Left lung (tissue), 14 donors: ENCODE measurements at places on chromosomes 1 and 21.

DNA sequence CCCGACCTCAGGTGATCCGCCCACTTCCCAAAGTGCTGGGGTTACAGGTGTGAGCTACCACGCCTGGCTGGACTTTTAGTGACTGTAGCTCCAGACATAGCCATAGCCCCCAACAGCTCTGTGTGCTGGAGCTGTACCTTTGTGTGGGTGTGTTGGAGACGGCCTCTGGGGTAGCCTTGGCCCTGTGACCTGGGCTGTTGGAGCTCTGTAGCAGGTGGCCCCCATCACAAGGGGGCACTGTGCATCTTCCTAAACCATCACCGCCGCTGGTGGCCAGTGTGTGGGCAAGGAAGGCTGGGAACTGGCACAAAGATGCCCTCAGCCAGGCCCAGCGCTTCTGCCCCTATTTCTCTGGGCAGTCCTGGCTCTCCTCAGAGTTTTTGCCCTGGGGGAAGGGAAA is 38.4 kb upstream of the FOXO6 start:
- H3K27me3 ChIP-seq = no peaks in the 10 kb centered on the region
- no peaks in the 10 kb centered on the region for H3K36me3 ChIP-seq
- H3K4me1 ChIP-seq = no peaks in the 10 kb centered on the region
- H3K4me3 ChIP-seq = no peak overlapping the region
- H3K27ac ChIP-seq = no peak overlapping the region
- DNase-seq = no peak

DNA sequence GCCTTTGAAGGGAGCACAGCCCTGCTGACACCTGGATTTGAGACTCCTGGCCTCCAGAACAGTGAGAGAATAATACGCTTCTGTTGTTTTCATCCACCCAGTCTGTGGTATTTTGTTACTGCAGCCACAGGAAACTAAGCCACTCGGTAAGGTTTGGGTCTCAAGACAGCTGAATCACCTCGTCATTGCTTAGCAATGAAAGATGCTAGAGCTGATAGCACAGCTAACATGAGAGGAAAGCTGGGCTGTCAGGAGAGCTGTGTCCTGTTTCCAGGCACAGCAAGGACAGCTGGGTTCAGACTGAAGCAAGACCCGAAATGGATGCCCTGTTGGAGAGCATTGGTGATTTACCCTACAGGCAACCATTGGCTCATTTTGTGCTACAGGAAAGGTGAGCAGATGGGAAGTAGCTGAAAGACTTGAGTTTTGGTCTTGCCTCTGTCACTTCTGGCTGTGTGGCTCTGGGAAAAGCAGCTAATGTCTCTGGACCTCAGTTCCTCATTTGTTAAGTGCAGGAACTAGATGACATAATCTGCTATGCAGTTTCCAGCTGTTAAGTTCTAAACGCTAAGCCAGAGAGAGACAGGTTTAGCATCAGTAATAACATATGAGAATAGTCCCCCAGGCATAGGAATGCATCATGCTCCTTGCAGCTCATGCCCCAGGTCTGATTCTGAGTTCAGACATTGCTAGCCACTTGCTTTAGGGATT is 58.0 kb downstream of the CLIC6 start:
- no peak overlapping the region for H3K27ac ChIP-seq

- H3K27ac ChIP-seq = peak overlapping the region; percentile 91
- H3K36me3 ChIP-seq = peaks cover 46% of the 10 kb centered on the region
- peak overlapping the region; percentile 99 for H3K4me3 ChIP-seq
- no peak for DNase-seq
- H3K27me3 ChIP-seq = no peaks in the 10 kb centered on the region
Measured at GRCh38 chr1:1406101-1406820, 832 bp downstream of the MRPL20 start.

DNA sequence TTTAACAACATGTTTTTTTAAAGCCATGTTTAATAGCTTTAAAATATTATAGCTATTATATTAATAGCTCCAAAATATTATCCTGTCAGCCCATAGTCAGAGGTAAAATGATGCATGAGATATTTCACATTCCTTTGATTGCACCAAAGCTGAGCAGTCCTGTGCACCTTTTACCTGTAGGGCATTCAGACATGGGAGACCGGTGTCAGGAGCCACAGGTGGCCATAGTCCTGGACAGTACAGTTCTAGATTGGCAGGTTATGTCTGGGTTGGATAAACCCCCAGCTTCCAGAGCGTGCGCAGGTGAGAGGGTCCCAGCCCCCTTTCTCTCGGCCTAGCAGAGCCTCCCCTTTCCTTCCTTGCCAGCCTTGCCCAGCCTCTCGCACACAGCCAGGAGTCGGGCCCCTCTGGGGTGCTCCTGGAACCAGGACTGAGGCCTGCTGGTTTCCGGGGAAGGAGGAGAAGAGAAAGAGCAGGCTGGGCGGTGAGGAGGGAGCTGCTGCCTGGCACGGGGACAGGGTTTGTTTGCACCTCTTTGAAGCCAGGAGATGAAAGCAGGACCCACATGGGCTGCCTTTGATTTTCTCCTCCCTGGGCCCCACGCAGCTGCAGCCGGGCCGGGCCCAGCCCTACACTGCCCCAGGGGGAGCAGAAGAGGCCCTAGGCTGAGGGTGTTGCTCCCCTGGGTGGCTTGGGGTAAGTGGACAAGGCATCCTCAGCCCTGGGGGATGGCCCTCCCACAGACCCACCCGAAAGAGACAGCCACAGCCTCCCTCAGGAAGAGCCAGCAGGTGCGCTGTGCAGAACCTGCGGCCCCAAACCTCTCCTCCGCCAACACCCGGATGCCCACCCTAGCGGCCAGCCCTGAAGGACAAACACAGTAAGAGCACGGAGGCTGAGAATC is 75.2 kb upstream of the TARDBP start:
- DNase-seq = no peak
- no peaks in the 10 kb centered on the region for H3K27me3 ChIP-seq
- peaks cover 14% of the 10 kb centered on the region for H3K4me1 ChIP-seq
- no peak overlapping the region for H3K4me3 ChIP-seq

DNA sequence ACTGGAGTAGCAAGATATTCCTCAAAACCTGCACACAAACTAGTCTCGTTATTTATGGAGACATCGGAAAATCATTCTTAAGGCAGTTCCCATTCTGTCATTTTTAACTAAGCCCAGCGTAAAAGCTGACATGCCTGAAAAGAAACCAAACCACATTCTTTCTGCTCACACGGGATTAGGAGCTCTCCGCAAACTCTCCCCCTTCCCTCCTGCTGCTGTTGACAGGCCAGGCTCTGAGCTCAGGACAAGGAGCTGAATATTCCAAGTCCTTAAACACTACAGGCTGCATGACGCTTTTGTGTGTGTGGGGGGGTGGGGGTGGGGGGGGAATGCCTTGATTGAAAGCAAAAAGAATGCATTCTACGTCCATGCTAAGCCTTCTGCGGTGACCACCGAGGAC is 5.2 kb downstream of the OLIG1 start:
- peaks cover 44% of the 10 kb centered on the region for H3K27me3 ChIP-seq
- no peak overlapping the region for H3K4me3 ChIP-seq
- no peaks in the 10 kb centered on the region for H3K36me3 ChIP-seq
- H3K4me1 ChIP-seq = peaks cover 22% of the 10 kb centered on the region
- DNase-seq = no peak

DNA sequence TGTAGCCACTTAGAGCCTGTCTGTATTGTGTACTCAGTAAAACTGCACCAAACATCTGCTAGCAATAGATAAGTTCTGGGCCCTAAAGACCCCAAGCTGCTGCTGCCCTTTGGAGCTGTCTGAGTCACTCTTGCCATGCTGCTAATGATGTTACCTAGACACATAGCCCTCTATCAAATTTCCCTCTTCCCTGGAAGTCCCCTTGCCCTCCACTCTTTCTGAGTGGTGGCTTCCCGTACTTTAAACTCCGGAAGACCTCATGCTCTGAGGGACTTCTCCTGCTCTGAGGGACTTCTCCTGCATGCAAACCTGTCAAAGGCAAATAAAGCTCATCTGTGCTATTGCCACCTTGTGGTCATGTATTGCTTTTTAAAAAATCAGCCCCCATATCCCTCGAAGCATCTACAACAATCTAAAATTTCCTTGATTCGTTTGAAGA is 34.0 kb downstream of the FH start:
- H3K36me3 ChIP-seq = no peaks in the 10 kb centered on the region
- DNase-seq = no peak
- no peak overlapping the region for H3K27ac ChIP-seq
- no peak overlapping the region for H3K4me3 ChIP-seq

DNA sequence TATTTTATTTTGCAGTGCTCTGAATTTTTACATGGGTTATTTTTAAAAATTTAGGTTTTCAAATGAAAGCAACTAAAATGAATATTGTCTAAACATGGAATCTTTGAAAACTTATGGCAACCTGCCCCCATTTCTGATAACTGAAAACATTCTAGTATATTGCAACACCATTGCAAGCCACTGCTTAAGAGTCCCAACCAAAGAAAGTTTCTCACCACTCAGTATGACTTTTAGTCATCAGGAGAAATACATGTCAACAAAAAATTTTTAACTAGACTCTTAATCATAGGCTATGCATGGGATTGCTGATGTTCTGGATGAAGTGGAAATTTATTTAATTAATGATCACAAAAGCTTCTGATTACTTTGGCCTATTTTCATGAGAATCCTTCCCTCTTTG is 112.1 kb downstream of the TNFSF18 start:
- H3K4me1 ChIP-seq = peaks cover 13% of the 10 kb centered on the region
- H3K27me3 ChIP-seq = no peaks in the 10 kb centered on the region
- no peak overlapping the region for H3K4me3 ChIP-seq
- no peak overlapping the region for H3K27ac ChIP-seq

DNA sequence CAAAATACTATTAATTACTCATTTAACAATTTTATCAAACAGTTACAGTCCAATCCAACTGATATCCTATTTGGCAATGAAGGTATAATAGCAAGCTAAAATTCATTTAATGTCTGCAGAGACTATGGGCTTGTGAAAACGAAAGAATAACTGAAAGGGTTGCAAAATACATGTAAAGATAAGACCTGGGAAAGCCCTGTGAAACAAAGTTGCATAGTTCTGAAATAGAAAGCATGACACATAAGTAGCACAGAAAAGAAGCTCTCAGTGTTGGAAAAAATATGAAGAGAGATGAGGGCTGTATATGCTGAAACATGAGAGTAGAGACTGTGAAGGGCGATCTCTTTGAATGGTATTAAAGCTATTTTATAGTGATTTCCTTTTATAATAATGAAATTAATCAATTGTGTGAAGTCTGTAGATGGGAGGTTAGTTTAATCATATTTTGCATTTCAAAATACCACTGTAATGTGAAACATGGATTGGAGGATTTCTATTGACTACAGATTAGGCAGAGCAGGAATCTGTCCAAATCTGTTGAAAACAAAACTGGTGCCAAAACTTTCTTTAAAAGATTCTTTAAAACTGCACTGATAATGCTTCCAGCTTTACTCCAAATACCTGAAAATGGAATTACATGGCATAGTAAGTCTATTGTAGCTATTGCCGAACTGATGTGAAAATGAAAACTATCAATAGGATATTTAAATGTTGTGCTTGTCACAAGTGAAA is 1518.9 kb upstream of the B3GALT2 start:
- no peak for DNase-seq
- H3K27me3 ChIP-seq = no peaks in the 10 kb centered on the region
- no peak overlapping the region for H3K27ac ChIP-seq
- no peaks in the 10 kb centered on the region for H3K36me3 ChIP-seq
- H3K4me3 ChIP-seq = no peak overlapping the region

DNA sequence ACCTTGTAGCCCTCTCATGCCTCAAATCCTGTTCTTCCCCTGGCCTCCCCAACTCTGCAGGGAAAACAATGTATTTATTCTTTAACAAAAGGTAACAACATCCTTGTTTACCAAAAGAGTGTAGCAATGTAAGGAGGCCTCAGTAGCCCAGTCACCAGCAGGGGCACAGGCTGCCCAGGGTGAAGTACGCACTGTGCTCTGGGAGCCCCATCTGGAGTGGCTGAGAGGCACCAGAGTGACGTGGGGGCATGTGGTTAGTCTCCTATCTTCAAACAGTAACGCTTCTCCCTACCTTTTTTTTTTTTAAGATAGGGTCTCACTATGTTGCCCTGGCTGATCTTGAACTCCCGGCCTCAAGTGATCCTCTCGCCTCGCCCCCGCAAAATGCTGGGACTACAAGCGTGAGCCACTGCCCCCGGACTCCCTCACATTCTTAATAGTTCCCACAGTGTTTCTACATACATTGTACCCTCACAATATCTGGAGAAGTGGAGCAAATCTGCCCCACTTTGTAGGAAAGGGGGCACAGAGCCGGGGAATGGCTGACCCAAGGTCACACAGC is 51.3 kb upstream of the ECE1 start:
- no peaks in the 10 kb centered on the region for H3K36me3 ChIP-seq
- no peak for DNase-seq
- peak overlapping the region; percentile 48 for H3K27ac ChIP-seq
- peaks cover 12% of the 10 kb centered on the region for H3K27me3 ChIP-seq
- peaks cover 24% of the 10 kb centered on the region for H3K4me1 ChIP-seq
